Panc1 (cell line): ENCODE measurements at places on chromosomes 13 and 19. TPM values are rescaled to one million over a fixed set of nuclear protein-coding genes. Genes with fewer than 3 reads are reported as not detected.

DNA sequence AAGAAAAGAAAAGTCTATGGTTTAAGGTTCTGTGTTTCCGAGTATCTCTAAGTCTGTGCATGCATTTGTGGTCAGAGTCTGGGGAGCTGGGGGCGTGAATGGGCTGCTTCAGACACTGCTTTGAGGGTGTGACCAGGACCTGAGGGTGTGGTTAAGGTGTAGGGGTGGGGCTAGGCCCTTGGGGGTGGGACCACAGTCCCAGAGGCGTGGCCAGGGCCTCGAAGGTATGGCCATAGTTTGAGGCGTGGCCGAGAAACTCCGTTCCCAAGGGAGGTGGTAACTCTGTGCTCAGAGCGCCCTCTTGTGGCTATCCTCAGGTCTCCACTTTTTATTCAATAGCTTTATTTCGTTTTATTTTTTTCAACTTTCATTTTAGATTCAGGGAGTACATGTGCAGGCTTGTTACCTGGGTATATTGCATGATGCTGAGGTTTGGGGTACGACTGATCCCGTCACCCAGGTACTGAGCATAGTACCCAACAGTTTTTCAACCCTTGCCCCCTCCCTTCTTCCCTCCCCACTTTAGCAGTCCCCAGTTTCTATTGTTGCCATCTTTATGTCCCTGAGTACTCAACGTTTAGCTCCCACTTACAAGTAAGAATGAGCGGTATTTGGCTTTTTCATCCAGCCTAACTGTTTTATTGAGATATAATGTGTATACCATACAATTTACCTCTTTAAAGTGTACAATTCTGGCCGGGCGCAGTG lies 7.0 kb upstream of the CBLC start:
- peak; percentile 84 for DNase-seq

GRCh38 chr13:26037302-26037701 lies 14.5 kb downstream of the SHISA2 start:
- no peak for DNase-seq

Gene ZNF492
- not detected for total RNA-seq

DNA sequence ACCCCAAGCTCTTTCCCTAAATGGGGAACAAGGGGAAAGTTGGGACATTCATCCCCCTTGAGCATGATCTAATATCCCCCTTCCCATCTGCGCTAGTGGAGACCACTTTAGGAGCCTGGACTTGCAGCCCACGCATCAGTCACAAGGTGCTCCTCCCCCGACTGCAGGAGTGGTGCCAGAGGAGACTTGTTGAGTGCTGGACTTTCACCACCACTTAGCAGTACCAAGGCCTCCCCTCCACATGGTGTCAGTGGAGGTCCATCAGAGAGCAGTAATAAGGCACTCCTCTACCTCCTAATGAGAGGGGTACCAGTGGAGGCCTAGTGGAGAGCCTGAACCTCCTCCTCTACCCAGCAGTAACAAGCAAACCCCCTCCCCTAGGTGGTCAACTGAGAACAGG lies 22.5 kb downstream of the CAB39L start:
- DNase-seq = no peak

GRCh38 chr19:39408392-39409207 lies 2.0 kb downstream of the ZFP36 start:
- peak; percentile 100 for DNase-seq

Gene CGB2
- total RNA-seq = not detected

Gene SCEL
- total RNA-seq = not detected

Gene ATP4A
- not detected for total RNA-seq

Gene C13orf42
- not detected for total RNA-seq

Gene CRTC1
- 18.2 TPM for total RNA-seq

DNA sequence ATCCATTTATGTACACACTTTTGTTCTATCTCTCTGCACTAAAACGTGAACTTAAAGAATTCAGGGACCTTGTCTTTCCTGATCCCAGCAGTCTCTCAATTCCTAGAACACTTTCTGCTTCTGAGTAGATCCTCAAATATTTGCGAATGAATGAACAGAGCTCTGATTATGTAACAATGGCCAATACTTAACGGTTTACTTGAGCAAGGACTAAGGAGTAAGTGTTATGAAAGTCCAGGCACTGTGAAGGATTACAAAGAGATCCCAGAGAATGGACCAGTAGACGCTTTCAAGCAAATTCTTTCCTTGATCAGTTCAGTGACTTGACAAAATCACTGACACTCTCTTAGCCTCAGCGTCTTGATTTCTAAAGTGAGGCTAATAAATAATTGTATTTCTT lies 514.5 kb upstream of the KLHL1 start:
- DNase-seq = no peak

Gene KHSRP
- total RNA-seq = 333 TPM

DNA sequence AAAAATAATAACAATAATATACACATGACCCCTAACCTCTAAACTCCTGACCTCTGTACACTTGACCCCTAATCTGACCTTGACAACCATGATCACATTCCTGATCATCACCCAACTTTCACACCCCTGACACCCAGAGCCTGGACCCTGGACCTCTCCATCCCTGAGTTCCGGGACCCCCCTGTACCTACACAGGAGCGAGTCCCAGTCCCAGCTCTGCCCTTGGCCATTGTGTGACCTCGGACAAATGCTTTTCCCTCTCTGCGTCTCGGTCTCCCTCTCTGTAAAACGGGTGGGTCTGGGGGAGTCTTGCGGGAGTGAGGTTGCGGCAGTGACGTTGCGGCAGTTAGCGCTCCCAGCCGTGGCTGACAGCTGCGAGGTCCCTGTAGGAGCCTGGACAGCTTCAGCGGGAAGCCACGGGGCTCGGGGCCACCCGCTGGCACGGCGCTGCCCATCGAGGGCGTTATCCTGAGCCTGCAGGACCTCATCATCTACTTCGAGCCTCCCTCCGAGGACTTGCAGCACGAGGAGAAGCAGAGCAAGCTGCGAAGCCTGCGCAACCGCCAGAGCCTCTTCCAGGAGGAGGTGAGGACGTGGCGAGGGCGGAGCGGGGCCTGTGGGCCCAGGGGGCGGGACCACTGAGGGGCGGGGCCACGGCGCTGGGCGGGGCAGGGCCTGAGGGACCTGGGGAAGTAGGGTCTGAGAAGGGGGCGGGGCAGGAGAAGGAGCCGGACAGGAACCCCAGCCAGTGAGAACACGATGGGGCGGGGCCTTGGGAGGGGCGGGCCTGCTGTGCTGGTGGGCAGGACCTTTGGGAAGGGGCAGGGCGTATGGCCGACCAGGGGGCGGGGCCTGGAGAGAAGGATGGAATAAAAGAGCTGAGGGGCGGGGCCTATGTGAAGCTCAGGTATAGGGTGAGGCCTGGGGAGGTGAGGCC lies 19.2 kb downstream of the RYR1 start:
- no peak for DNase-seq

DNA sequence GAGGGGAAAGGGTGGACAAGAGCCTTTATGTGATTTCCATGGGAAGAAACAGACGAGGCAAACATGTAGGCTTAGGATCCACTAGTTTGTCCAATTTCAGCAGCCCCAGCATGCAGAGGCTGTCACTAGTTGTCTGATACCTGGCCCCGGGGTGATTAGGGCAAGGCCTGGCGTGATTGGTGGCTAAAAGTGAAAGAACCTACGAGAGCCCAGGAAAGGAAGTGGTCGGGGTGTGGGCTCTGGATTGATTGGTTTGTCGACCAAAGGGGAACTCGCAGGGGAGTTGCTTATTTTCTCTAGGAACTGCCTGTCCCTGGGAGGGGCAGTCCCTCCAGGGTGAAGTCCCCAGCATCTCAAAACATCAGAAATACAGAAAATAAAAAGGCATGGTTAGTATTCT lies 64.2 kb upstream of the UQCRFS1 start:
- DNase-seq = no peak
